ENCODE measurements at places on chromosomes 12 and 14.

- DNase-seq = peak; percentile 56
These were observed 5.8 kb upstream of the SLC48A1 start for GRCh38 chr12:47767216-47767724.

- no peak for DNase-seq
These were observed 1.2 kb downstream of the TARBP2 start for GRCh38 chr12:53502331-53502730.

GRCh38 chr14:38469156-38469555, 213.3 kb upstream of the CLEC14A start:
- no peak for DNase-seq

GRCh38 chr12:108633534-108634248, at the start of gene SELPLG:
TSS of gene SELPLG (minus strand) at chr12:108633894. CDS start at chr12:108624307, 9,587 bp downstream.
- peak; percentile 92 for DNase-seq

DNA sequence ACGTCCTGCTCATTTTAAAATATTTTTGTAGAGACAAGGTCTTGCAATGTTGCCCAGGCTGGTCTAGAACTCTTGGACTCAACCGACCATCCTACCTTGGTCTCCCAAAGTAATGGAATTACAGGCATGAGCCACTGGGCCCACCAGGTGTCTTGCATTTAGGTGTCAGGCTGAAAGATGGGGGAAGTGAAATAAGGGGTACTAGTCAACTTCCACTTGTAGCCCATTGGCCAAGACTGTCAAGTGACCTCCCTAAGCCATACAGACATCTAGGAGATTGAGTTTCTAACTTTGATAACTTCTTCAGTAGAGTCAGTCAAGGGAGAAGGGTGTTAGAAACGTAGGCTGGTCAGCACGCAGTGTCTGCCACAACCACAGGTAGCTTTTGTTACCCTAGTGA, 32.0 kb downstream of the ARF6 start:
- no peak for DNase-seq
